ENCODE measurements at places on chromosomes 5 and 9.

- no peak for DNase-seq
Observed at GRCh38 chr5:55620009-55620765, 85.4 kb upstream of the PLPP1 start.

- DNase-seq = no peak
Observed at GRCh38 chr5:51573835-51574234, 190.6 kb downstream of the ISL1 start.

DNA sequence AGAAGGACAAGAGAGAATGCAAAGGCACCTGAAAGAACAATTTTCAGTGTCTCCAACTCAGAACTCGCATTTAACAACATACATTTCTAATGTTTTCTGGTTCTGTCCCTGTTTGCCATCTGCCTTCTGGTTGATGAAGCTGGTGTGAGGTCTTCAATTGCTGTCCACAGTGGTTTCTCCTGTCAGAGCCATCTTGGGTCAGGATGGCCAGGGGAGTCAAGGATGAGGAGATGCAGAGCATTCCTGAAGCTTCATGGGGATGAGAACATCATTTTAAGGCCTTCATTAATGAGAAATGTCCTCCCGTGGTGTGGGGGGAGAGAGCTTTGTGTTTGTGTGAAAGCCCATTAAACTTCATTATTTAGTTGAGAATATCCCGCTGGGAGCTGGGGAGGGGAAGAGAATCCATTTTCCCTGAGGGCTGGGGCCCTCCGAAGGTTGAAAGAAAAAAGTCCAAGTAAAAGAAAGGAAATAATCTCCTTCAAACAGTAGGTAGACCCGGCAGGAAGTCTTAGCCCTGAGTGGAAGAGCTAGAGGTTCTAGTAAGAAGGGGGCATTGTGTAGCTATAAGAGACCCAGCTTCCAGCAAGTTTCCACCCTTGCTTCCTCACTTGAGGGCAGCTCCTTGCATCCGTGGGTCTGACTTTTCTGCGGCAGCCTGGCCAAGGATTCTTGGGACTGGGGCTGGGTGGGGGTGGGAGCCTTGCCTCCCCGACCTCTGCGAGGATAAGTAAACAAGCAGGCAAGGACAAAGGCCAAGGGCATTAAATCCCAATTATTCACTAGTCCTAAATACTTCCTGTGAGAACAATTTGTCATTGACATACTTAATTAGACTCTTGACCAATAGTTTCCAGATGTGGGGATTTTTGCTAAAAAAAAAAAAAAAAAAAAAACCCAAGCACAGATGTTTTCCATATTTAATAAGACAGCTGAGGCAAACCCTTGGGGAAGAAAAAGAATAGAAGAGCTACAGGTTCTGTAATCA is 119.2 kb downstream of the MSX2 start:
- no peak for DNase-seq

- no peak for DNase-seq
Observed at GRCh38 chr9:14312719-14313377, 1.1 kb downstream of the NFIB start.

DNA sequence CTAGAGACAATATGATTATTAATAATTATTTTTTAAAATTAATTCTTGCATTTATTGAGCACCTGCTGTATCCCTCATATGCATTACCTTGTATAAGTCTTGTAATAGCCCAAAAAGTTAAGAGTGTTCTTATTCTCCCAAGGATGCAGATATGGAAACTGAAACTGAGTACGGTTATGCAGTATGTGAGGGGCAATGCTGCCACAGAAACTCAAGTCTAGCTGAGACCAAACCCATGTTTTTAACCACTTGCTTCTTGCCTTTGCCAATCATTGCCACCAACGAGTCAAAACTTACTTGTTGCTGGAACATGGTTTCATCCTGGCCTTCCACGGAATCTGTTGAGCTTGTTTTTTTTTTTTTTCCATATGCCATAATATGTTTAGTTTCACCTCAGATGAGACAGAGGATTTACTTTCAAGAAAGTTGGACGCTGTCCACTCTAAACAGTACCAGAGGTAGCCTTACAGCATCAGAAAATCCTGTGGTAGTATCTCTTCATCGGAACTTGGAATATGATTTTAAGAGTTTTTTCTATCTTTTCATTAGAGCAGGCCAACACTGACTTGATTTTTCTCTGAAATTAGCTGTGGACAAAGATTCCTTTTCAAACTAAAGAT is 27.9 kb downstream of the DOCK8 start:
- DNase-seq = no peak

- DNase-seq = no peak
Observed at GRCh38 chr9:78023003-78023741, 8.4 kb downstream of the GNAQ start.

- DNase-seq = no peak
Observed at GRCh38 chr9:105259274-105259673, 14.8 kb downstream of the SLC44A1 start.

- no peak for DNase-seq
Observed at GRCh38 chr9:125965477-125965876, 218.3 kb downstream of the PBX3 start.

DNA sequence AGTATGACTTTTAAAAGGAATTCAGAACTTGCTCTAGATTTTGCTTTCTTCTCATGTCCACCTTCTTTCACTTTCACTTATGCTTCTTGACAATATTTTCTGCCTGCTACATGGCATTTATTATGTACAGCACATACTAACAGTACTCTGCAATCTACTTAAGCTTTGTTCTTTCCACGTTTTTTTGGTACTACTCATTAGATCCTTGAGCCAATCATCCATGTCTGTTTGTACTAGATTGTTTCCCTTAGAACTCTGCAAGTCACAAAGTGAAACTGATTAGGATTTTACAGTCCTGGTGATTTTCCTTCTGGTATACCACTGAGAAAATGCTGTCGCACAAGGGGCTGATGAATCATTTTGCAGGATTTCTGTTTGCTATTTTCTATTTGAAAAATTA is 78.3 kb downstream of the PARP8 start:
- no peak for DNase-seq

DNA sequence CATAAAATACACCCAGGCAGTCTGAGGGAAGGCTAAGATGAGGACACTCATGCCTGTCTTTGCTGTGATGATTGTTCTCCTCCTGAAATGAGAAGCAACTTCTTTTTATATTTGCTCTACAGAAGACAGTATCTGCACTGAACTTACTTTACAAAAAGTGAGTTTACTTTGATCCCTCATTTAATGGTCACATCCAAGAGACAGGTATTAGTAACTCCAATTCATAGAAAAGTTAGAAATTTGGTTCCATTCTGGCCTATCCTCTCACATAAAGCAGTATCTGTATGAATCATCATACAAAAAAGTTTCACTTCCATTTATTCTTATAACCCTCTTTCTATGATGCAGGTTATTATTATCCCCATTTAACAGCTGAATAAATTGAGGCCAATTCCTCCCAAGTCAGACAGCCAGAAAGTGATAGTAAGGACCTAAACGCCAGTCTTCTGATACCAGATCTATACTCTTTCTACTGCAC is 15.2 kb downstream of the TSTD2 start:
- no peak for DNase-seq

DNA sequence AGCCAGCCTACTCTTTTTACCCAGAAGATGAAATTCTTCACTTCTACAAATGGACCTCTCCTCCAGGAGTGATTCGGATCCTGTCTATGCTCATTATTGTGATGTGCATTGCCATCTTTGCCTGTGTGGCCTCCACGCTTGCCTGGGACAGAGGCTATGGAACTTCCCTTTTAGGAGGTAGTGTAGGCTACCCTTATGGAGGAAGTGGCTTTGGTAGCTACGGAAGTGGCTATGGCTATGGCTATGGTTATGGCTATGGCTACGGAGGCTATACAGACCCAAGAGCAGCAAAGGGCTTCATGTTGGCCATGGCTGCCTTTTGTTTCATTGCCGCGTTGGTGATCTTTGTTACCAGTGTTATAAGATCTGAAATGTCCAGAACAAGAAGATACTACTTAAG is 16.6 kb downstream of the OCLN start:
- DNase-seq = no peak

GRCh38 chr5:24606971-24607370 is 37.8 kb downstream of the CDH10 start:
- DNase-seq = no peak

GRCh38 chr5:80216753-80217596 is 38.9 kb downstream of the SERINC5 start:
- DNase-seq = no peak

DNA sequence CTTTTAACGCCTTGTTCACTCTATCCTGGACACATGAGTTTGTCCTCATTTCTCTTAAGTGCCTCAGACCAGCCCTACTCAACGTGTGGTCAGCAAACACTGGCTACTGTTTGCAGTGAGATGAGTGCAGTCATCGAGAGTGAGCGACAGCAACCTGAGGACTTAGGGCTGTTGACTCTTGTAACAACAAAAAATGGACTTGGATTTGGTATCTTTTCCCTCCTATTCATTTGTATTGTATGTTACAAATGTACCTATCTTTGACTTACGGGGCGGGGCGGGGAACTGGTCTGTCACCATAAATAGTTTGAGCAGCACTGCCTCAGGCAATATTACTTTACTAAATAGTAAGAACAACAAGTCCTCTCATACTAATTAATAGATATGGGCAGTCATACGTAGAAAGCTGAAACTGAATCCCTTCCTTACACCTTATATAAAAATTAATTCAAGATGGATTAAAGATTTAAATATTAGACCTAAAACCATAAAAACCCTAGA is 84.1 kb downstream of the TLE1 start:
- no peak for DNase-seq

DNA sequence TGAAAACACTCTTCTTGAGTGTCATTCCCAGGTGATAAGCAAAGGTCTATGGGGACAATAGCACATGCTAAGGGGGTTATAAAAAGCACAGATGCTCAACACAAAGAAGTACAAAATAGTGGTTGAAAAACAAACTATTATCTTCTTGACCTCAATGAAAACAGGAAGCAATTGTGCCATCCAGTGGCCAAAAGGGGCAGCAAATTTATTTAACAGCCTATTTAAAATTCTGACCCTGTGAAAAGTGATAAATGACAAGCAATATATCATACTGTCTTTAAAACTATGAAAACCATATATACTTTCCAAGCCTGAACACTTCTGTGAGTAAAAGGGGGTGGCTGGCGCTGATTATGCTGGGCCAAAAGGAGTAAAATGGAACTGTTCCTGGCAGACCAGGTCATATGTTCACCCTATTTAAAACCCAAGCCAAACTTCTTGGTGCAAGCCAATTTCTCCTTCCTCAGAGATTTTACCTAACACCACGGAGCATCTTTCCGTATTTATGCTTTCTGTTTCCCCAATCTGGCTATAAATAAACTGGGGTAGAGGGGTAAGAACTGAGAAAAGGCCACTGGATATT is 29.7 kb downstream of the TEX10 start:
- no peak for DNase-seq

GRCh38 chr5:101045689-101046088 is 142.6 kb upstream of the ST8SIA4 start:
- DNase-seq = no peak

GRCh38 chr9:137190315-137190856 is 1.9 kb downstream of the SSNA1 start:
- no peak for DNase-seq

DNA sequence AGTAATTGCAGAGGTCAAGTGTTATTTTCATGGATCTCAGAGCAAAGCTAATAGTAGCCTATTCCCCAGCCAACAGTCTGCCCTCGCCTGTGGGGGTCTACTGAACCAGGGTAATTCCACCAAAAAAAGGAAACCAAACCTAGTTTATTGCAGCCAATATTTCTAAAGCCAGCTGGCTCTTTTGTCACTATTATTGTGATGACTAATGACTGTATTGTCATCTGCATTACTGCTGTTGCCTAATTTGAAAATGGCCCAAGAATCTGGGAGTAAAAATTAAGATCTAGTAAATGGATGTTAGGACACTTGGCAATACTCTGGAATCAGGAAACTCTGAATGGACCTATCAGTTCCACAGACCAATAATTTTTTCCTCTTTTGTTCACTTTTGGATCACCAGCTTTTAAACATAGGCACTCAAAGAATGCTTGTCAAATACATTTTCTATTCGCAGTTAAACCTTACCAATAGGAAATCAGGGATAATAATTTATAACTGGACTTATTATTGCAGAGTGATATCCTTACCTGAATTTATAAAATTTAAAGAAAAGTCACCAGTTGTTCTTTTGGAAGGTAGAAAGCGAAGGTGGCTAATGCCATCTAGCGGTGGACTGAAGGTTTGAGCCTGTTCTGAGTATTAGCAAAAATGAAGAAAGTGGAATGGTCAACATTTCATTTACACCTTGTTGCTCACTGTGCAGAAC is 69.2 kb downstream of the SYK start:
- DNase-seq = no peak

DNA sequence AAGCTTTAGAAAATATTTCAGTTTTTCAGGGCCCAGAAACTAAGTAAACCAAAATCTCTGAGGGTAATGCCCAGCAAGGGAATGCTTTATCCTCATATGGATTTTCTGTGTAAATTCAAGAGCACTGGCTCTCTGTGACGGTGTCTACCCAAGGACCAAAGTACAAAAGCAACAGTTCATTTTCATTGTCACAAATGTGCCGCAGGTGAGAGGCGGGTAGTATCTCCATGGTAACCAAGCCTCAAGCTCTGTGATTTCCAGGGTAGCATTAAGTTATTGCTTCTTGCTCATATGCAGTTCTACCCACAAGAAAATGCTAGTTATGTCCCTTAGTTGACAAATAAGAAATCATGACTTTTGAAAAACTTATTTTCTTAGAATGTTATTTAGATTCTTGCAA is 164.3 kb downstream of the MTRR start:
- DNase-seq = no peak

GRCh38 chr5:8458038-8458383 is 589.1 kb downstream of the MTRR start:
- no peak for DNase-seq

GRCh38 chr9:72857624-72857996 is 95.2 kb downstream of the ALDH1A1 start:
- DNase-seq = no peak

GRCh38 chr5:32297181-32298058 is 15.3 kb downstream of the MTMR12 start:
- no peak for DNase-seq

DNA sequence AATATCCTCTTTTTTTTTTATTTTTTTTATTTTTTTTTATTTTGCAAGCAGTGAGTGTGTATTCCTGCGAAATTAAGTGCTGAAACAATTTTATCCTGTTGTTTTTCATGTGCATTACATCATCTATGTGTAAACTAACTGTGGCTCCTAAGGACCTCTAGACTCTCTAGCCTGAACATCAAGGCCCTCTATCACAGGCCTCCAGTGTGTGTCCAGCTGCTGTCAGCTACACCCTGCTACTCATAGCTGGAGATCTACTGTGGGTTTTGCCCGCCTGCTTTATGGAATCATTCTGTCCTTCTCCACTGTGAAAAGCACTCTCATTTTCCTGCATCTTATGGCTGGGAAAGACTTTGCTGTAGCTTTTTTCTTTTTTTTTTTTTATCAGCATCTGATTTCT is 157.8 kb downstream of the KCTD16 start:
- DNase-seq = no peak

- DNase-seq = no peak
Observed at GRCh38 chr5:1709171-1709803, 90.3 kb downstream of the MRPL36 start.

GRCh38 chr5:173826428-173827350 is 61.5 kb upstream of the CPEB4 start:
- DNase-seq = no peak

GRCh38 chr5:7271435-7272084 is 124.4 kb upstream of the ADCY2 start:
- DNase-seq = no peak
